Kidney epithelial cell (primary cell): ENCODE measurements at places on chromosomes 16 and 17.

DNA sequence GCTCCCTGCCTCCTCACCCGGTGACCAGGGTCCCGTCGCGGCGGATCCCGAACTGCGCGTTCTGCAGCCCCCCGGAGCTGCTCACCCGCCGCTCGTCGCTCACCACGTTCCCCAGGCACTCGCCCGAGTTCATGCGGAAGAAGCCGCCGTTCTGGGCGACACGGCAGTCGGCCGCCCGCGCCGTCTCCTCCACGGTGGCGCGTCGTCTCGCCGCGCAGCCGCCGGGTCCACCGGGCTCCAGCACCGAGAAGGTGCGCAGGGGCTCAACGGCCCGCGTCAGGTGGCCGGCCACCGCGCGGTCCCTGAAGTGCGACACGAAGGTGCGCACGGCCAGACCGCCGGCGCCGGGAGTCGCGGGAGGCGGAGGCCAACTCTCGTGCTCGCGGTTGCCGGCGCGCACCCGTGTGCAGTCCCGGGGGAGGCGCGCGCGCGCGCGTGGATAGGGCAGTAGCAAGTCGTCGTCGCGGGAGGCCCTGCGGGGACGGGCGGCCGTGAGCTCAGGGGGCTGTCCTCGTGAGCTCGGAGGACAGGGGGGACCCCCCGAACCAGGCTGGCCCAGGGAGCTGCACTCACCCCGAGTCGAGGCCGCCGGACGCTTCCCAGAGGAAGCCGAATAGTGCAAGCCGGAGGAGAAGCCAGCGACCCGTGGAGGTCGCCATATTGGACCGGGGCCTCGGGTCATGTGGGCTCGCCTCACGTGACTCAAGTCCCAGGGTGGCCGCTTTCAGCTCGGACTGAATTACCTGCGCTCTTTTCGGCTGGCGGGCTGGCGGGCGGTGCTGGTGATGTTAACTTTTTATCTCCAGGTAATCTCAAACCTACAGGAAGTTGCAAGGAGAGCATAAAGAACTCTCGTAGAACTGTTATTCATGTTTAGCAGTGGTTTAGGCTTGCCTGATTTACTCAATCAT, at the start of gene NAGPA:
TSS of gene NAGPA (minus strand) at position 680 of the 911 bp plus-strand sequence. CDS start at position 659, 21 bp downstream.
- peak; percentile 37 for DNase-seq

- no peak for DNase-seq
Measured at GRCh38 chr17:76179496-76180467, 38.7 kb upstream of the FOXJ1 start.

GRCh38 chr17:58338841-58339754, 10.5 kb upstream of the TSPOAP1 start:
- peak; percentile 14 for DNase-seq

GRCh38 chr17:47808830-47809480, 12.6 kb downstream of the OSBPL7 start:
- DNase-seq = no peak

DNA sequence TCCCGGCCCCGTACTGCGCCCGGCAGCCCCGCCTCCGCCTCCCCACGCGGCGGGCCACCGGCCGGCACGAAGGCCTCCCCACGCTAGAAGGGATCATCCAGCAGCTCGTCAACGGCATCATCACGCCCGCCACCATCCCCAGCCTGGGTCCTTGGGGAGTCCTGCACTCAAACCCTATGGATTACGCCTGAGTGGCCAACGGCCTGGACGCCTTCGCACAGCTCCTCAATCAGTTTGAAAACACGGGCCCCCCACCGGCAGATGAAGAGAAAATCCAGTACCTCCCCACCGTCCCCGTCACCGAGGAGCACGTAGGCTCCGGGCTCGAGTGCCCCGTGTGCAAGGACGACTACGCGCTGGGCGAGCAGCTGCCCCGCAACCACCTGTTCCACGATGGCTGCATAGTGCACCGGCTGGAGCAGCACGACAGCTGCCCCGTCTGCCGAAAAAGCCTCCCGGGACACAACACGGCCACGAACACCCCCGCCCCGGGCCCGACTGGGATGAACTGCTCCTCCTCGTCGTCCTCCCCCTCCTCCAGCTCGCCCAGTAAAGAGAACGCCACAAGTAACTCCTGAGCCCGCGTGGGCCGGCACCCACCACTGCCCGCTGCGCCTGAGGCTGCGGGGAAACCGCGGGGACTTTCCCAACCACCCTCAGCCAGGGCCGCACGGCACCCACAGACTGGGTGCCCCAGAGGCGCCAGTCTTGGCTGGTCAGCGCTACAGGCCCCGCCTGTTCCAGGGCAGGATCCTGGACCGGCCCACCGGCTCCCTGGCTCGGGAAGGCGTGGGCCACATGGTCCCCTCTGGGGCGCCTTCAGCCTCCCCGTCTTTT, 39.0 kb upstream of the AKAP1 start:
- no peak for DNase-seq

DNA sequence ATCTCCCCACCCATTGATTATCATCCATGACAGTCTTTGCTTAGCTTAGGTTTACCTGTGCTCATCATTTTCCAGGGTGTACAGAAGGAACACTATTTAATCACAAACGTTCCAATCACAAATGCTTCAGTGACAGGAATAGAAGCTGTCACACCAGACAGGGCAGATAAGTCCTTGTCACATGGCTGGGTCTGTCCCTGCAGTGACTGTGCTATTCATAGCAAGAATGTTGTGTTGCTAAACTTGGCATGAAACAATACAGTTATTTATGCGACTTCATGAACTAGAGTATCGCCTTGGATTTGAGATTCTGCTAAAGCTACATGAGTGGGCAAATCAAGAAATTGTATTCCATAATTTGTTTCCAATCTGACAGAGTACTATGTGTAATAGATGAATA, 108.4 kb downstream of the CDH13 start:
- DNase-seq = no peak

- no peak for DNase-seq
Measured at GRCh38 chr17:40722241-40722640, 18.7 kb upstream of the KRT24 start.
